Activated CD4-positive, alpha-beta memory T cell treated with anti-CD3 and anti-CD28 coated beads, Interleukin-2, amount 10 ng/mL, durations not matched to agents 7 days and 5 days (primary cell): ENCODE measurements at places on chromosomes 1 and 21. TPM values are rescaled to one million over a fixed set of nuclear protein-coding genes. Genes with fewer than 3 reads are reported as not detected.

DNA sequence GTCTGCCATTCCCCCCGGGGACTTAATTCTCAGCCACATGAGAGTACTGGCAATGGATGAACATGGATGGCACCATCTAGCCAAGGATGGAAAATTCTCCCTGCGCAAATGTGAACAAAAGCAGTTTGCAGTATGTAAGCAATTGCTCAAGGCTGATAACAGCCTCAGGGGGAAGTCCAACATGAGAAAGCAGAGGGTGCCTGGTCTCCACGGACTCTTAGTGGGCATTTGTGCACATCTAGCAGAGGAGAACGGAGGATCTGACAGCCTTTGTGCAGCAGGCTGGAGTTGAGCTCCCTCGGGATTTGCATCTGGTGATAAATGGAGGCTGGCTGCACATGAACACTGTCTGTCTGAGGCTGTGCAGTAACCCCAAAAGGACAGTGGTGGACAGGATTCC lies 13.9 kb upstream of the OLIG1 start:
- DNase-seq: no peak

GRCh38 chr1:10839188-10839770 lies 42.8 kb upstream of the CASZ1 start:
- no peak for DNase-seq

- DNase-seq: no peak
Measured at GRCh38 chr1:183575606-183576005, 14.7 kb downstream of the NCF2 start.

DNA sequence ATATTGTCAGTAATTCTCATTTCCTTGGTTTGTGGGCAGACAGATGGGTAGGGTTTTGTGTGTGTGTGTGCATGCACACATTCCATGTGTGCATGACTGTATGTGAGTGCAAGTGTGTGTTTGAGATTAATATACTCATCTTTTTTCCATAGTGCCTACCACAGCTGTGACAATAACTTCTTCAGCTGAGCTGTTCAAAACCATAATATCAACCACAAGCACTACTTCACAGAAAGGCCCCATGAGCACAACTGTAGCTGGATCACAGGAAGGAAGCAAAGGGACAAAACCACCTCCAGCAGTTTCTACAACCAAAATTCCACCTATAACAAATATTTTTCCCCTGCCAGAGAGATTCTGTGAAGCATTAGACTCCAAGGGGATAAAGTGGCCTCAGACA lies 149.3 kb downstream of the ADGRL2 start:
- DNase-seq: no peak

GRCh38 chr1:151157067-151157531 lies 650 bp downstream of the TNFAIP8L2 start:
- DNase-seq: peak; percentile 83

DNA sequence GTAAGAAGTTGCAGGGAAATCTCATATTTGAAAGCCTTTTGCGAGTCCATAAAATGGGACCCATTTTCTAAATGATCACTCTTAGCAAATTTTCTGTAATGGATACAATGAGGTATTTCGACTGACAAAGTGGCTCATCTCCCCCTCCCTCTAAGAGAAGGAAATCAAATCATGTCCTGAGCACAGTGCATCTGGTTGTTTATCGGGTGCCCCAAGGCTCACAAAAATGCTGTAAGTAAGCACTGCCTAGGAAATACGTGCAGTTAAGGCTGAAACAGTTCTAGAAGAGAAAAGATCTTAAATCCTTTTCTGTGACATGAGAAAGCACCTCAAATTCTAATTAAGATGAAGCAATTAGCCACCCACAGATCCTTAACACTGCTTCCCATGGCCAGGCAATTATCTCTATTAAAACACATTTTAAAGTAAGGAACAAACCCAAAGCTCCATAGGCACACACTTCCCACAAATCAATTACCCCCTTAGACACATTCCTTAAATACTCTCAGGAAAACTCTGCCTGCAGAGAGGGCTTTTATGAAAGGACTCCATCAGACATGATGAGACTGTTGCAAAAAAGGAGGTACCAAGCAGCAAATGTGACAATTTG lies 216.3 kb downstream of the KCNH1 start:
- DNase-seq: no peak

DNA sequence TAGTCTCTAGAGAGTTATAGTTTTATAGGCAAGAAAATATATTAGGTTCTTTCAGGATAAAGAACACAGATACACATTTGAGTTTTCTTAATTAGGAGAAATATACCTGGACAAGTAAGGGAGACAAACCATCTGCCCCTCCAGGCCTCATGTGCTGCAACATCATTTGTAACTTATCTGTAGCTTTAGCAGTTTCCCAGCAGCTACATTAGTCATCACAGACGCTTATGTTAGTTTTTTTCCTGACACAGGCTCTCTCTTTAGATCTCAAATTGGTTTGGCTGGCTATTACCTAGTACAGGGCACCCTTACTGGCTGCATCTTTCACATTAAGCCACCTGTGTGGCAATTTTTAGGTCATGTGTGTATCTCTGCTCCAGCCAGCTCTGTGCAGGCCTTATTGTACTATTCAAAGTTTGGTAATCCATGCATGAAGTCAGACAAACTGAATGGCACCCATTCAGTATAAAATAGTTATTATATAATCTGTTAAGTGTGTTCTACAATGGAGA lies 25.9 kb downstream of the GNPAT start:
- DNase-seq: no peak

GRCh38 chr1:192707978-192708547 lies 72.1 kb downstream of the RGS13 start:
- no peak for DNase-seq

DNA sequence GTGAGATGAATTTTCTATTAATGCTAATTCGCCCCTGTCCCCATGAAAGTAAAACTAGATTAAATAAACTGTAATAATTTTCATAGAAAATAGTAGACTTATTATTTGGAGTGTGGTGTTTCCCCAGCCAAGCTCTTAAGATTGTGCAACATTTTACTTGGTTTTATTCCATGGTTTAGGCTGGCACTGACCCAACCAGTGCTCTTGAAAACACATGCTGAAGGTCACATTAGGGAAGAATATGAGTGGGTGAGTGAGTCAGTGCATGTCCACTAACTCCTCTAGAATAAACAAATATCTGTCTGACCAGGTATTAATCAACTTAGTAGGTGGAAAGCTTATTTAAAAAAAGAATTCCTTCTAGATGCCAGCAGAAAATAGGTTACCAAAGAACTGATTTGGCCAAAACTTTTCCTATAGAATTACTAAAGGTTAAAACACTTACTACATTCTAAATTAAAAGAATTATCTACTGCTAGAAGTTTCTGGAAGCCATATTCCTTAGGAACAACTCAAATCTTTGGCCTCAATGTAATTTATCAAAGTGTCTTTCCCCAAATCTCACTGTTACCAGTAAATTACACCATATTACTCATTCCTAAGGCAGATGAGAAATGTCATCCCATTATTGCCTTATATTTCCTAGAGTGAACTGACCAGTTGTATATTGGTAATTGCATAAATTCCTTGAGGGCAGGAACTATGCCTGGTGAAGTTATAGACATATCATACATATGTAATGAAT lies 89.7 kb upstream of the RGS1 start:
- no peak for DNase-seq

DNA sequence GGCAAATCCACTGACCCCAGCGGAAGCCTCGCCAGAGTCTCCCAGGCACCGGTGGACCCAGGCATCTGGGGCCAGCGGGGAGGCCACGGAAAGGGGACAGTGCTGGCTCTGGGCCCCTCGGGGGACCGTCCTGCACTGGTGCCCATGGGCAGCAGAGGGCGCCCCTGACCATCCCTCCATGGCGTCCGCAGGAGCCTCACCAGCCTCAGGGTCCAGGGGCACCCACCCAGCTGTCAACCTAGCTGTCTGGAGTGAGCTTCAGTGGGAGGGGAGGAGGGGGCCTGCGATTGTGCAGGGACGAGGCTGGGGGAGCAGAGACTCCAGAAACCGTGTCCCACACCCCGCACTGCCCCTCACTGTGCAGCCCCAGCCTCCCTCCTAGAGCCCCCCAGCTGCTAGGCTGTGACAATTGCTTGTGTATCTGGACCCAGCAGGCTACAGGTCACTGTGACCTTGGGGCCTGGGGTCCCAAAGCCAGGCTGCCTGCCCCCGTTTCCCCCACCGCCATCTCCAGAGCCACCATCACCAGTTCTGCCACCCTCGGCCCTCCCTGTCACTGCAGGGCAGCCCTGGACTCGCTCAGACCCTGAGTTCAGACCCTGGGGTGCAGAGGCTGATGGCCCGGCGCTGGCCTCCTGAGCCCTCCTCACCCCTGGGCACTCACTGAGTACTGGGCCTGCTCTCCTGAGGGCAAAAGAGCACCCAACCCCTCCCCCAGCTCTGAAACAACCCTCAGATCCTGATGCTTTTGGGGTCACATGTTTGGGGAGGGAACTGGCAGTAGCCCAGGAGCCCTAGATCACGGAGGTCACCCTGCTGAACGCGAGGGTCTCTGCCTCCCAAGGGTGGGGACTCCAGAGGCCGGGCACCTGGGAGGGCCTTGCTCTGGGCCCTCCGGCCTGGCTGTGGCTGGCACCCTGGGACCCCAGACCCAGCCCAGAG lies 10.6 kb upstream of the COL6A1 start:
- peak; percentile 45 for DNase-seq

DNA sequence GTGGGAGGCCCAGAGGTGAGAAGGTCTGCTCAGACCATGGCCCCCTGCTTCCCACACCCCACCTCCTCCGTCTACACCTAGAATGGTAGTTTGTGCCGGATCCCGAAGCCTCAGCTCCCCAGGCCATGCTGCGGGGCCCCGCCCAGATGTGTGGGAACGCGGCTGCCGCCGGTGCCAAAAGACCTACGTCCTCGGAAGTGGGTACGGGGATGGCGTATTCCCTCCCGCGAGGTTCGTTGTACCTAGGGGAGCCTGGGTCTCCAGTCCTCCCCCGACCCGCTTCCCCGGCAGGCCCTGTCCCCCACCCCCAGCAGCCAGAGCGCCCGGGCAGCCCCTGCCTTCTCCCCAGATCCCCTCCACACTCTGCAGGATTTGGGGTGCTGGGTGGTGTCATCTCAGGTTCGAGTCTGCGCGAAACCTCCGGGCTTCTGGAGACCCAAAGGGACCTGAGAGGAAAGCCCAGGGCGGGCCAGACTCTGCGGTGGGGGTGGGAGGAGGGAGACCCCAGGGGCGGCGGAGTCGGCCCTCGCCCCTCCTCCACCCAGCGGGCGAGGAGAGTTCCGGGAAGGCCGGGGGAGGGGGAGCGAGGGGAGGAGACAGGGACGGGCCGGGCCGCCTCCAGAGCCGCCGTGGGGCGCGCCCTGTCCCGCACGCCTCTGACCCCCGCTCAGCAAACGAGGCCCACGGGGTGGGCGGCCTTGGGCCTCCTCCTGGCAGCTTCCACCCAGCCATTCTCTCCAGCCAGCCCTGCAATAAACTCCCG lies 6.2 kb upstream of the PRDM16 start:
- no peak for DNase-seq

DNA sequence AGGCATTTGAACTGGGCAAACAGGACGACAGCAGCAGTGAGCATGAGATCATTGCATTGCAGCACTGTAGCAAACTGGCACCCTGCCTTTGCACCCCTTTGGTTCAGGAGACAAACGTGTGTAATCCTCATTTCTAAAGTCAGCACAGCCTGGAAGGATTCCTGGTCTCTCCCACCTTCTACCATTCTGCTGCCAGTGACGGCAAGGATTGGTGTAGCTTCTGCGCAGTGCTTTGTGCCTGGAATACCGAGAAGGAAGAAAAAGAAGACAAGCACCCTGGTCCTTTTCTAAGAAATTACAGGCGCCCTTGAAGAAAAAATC lies 805.3 kb downstream of the USP25 start:
- no peak for DNase-seq

DNA sequence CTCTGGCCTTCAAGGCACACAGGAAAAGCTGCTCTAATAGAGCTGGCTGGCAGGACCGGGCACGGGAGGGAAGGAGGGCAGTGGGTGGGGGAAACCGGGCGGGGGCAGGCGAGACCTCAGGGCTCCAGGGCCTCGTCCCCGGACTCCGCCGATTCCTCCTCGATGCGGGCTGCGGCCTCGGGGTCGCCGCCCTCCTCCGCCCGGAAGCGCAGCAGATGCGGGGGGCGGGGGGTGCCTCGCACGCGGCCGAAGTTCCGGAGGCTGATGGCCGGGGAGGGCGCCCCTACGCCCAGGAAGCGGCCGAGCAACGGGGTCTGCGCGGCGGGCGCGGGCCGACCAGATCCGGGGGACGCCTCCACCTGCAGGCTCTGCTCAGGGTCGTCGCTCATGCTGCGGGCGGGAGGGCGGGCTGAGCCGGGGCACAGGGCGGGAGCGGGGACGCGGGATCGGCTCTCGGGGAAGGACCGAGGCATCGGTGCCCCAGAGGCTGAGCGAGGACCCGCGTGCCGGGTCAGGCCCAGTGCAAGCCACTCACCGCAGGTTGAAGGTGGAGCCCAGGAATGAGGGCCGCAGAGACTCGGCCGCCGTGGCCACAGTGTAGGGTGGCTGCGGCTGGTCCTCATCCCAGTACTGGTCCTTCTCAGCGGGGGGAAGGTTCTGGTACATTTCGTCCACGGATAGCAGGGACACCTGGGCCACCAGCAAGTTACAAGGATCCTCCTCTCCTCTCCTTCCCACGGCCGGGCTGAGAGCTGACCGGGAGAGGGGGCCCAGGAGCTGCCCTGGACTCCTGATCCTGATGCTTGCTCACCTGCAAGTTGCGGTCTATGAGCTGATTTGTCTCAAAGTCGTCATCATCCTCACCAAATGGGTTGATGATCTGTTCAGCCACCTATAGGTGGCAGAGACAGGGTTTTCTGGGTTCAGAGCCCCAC lies 3.6 kb downstream of the BEST4 start:
- DNase-seq: peak; percentile 45

- no peak for DNase-seq
Measured at GRCh38 chr1:26530895-26531598, 1.5 kb downstream of the RPS6KA1 start.

- no peak for DNase-seq
Measured at GRCh38 chr1:165376041-165376810, 19.7 kb upstream of the LMX1A start.

GRCh38 chr1:156291226-156292061 lies 4.0 kb downstream of the GLMP start:
- no peak for DNase-seq

Gene TOR3A
- total RNA-seq: 47.1 TPM

Gene FAM167B
- total RNA-seq: 0.78 TPM

Gene CLK2
- total RNA-seq: 78.0 TPM

Gene CD5L
- not detected for total RNA-seq

Gene KLF17
- total RNA-seq: not detected

Gene FAM110D
- not detected for total RNA-seq

Gene ATAD3C
- 1.4 TPM for total RNA-seq

Gene CLCA4
- total RNA-seq: not detected

Gene ZFP69B
- total RNA-seq: 5.9 TPM

Gene CYYR1
- not detected for total RNA-seq

Gene IGFN1
- total RNA-seq: not detected
